ENCODE measurements at places on chromosomes 11 and 22.

DNA sequence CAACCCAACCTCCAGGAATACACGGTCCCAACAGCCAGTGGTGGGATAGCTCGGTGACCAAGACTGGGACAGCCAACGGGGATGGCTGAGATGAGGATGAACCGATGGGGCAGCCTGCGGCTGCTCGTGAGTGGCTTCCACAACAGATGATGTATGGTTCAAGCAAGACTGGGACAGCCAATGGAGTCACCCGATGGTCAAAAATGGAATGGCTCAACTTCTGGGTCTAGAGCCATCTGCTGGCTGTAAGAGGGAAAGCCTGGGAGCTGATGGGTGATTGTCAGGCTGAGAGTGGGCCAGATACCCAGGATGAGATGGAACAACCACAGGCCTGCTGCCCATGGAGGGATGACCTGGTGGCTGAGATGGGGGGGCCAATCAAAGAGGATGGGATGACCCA is 35.5 kb downstream of the SYT7 start:
- no peak for DNase-seq

DNA sequence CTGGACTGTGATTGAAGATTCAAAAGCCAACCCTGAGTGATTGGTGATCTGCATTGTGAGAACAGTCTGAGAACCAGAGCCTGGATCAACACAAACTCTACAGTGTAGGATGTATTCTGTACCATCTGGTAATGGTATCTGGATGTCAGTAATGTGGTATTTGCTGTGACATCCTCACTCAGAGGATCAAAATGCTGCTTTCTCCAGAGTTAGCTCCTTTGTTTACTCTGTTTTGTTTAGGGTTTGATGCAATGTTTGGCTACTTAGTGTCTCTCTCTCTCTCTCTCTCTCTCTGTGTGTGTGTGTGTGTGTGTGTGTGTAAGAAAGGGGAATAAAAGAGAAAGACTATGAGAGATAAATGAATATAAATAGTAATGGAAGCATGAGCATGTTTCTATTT is 24.3 kb downstream of the CASP4 start:
- no peak for DNase-seq

DNA sequence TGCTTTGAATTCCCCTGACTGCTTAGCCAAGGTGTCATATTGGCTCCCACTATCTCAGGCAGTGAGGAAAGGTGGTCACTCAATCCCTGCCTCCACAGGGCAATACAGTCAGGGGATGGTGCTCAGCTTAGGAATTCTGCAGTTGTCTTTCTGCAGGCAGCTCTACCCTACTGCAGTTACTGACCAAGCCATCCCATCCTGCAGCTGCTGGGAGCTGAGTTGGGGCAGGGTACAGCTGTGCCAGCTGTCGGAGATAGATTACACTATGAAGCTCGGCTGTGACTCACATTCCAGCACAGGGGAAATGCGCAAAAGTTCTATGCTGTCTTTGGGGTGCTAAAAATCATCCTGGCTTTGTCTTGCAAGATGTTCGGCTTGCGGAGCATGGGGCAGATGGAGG is 4.4 kb upstream of the DAGLA start:
- DNase-seq, result peak; percentile 47

GRCh38 chr11:61028135-61028729 is 56.8 kb downstream of the CD6 start:
- DNase-seq, result no peak

DNA sequence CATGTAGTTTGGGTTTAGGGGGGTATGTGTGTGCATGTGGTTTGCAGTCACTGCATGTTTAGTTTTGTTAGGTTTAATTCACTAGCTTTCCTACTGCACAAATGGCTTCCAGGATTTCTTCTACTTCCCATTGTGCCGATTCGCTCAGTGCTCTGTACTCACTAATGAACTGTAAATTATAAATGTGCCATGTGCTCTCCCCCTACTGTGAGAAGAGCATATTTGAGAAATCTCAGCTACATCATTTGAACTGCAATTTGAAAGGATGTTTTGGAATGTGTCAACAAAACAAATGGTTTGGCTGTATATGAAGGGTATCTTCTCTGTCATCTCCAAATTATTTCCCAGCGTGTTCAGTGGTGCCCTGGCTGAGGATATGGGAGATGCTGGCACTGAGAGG is 28.1 kb downstream of the CYB5R2 start:
- DNase-seq, result no peak

DNA sequence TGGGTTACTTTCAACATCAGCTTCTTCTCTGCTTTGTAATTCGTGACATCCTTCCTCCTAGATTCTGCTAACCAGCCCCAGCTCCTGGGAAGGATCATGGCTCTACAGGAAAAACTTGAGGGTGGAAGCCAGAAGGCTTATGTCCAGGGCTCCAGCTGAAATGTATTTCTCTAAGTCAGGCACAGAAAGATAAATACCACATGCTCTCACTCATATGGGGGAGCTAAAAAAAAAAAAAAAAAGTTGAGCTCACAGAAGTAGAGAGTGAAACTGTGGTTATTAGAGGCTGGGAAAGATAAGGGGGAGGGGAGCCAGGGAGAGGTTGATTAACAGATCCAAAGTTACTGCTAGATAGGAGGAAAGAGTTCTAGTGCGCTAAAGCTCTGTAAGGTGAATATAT is 74.9 kb downstream of the DSCAML1 start:
- DNase-seq, result peak; percentile 63

DNA sequence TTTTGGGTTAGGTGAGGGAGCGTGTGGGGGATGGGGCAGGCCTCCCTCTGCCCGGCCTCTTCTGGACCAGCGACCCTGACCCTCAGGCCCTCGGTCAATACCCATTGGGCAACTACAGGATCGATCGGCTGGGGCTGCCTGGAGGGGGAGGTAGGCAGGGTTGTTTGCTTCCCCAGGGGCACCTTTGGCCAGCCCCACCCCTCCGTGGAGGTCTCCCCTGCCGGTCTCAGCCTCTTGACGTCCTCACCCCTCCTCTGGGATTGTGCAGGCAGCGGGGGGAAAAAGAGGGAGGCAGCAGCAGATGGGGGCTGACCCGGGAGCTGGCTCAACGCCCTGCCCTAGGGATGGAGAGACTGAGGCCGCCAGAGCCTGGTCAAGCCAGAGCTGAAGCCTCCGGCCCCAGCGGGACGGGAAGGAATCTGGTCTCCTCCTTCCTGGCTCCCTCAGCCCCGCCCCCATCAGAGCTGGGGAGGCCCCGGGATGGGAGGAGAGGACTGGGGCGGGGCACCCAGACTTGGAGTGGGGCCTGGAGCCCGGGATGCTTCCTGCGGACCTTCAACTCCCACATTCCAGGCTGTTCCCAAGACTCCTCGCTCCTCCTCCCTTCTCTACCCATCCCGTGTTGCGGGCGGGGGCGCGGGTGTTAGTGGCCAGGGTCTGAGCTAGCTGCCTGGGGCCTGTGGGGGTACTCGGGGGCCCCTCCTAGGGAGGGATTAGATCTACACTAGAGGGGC is 14.4 kb upstream of the CDC42EP1 start:
- peak; percentile 87 for DNase-seq

DNA sequence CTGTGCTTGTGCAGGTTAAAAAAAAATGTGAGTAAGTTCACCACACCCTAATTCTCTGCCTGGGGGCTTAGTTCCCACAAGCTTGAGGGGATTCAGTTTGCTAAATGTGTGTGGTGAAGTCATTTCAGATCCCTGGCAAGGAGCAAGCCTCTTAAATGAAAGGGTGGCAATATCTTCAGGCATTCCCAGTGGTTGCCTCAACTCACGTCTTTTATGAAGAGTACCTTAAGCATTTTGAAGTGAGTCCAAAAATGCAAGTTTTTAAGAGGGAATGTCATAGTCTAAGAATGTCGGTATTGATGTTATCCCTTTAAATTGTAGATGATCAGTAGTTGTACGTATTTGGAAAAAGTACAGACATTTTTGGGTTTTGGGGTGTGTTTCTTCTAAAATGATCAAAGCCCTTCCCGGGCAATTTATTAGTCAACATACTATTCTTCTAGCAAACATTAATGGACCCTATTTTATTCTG is 4.9 kb downstream of the TCP11L1 start:
- no peak for DNase-seq

GRCh38 chr11:126925321-126926093 is 75.1 kb downstream of the KIRREL3 start:
- no peak for DNase-seq

- DNase-seq, result peak; percentile 50
Measured at GRCh38 chr11:126284829-126285228, 1.9 kb downstream of the TIRAP start.

GRCh38 chr11:134506046-134506445 is 94.0 kb upstream of the B3GAT1 start:
- no peak for DNase-seq

DNA sequence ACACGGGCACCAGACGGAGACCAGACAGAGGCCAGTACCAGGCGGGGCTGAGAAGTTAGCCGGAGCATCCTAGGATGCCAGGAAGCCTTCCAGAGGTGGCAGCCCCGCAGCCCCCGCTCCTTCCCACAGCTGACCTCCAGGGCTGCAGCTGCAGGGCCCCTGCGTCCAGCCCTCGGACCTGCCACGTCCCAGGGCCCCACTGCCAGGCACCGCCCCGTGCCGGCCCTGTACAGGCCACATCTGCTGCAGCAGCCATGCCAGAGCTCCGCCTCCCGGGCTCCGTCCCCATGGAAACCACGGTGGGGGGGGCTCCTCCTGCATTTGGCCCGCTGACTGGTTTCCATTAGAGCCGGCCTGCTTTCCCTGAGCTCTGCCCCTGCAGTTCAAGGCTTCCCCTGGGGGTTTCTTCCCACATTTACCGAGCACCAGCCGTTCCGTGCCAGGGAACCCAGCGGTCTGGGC is 62.5 kb upstream of the PPARA start:
- peak; percentile 90 for DNase-seq

DNA sequence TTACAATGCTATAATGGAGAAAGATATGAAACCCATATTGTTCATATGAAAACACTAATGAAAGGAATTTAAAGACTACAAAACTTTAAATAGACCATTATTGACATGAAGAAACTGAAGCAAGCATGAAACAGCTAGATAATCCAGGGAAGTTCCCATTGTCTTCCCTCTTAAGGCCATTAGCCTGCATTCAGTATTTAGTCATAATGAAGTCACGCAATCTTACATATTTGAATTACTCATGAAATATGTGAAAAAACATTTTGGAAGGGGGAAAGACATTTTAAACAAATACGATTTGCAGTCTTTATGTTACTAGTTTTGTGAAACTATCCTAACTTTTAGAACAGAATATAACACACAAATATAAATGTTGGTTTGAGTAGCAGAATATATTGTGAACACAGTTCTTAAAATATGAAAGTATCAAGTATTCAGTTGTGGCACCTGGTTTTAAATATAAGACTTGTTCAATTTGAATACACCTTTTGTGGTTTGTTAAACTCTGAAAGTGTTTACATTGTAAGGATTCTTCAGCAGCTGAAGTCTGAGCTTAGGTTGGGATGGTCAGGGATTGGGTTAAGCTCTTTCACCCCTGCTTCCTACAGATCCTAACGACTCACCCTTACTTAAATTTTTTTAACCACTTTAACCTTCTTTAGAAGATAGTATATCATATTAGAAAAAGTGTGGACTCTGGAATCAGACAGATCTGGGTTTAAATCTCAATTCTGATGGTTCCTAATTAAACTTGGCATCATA is 500.3 kb upstream of the TENM4 start:
- no peak for DNase-seq

- peak; percentile 33 for DNase-seq
Measured at GRCh38 chr11:2870460-2870859, 15.1 kb downstream of the CDKN1C start.

DNA sequence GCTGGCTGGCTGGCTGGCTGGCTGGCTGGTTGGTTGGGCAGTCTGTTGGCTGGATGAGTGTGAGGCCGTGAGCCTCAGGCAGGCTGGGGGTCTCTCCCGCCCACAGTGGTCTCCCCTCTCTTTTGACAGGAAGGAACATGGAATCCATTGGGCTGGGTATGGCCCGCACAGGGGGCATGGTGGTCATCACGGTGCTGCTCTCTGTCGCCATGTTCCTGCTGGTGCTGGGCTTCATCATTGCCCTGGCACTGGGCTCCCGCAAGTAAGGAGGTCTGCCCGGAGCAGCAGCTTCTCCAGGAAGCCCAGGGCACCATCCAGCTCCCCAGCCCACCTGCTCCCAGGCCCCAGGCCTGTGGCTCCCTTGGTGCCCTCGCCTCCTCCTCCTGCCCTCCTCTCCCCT is 1.9 kb downstream of the UPK2 start:
- no peak for DNase-seq

DNA sequence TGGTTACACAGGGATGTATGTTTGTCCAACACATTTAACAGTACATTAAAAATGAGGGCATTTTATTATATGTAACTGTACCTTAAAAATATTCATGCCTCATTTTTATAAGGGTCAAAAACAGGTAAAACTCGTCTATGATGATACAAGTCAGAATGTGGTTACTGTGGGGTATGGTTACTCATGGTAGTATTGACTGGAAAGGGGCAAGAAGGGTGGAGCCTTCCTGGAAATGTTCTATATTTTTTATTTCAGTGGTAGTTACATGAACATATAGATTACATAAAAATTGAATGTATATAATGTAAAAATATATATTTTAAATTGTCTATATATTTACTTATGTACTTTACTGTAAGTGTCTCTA is 99.8 kb downstream of the STIM1 start:
- no peak for DNase-seq

DNA sequence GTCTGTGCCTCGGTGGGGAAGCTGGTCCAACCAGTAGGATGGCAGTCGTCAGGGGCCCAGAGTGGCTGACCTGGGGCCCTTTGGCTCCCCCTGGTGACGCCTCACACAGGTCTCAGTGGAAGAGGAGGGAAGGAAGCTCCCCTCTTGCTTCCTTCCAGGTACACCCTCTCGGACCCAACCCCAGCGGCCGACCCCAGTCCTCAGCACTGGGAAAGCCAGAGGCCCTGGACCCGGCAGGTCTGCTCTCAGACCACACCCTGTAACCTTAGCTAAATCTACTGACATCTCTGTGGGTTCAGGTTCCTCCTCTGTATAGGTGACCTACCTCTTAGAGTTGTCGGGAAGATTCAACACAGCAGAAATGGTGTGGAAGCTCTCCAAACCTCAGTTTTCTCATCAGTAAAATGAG is 3.4 kb upstream of the SCUBE1 start:
- peak; percentile 72 for DNase-seq

GRCh38 chr11:103608566-103608965 is 427.9 kb upstream of the DDI1 start:
- DNase-seq, result no peak

GRCh38 chr11:61609000-61609979 is 28.4 kb upstream of the SYT7 start:
- peak; percentile 89 for DNase-seq

- DNase-seq, result no peak
Measured at GRCh38 chr11:47051217-47051616, 114.7 kb downstream of the CSTPP1 start.

GRCh38 chr11:102705626-102706025 is at the start of gene MMP27:
Gene MMP27, minus strand, starts transcription at chr11:102705769. Its CDS starts 55 bp downstream, at chr11:102705714.
- peak; percentile 17 for DNase-seq

DNA sequence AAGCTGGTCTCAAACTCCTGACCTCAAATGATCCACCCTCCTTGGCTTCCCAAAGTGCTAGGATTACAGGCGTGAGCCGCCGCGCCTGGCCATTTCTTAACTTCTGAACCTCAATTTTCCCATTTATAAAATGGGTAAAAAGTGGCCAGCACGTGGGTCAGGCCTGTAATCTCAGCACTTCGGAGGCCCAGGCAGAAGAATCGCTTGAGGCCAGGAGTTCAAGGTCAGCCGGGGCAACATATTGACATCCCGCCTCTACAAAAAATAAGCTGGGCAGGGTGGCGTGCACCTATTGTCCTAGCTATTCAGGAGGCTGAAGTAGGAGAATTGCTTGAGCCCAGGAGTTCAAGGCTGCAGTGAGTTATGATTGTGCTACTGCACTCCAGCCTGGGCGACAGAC is 6.5 kb upstream of the DDX6 start:
- DNase-seq, result no peak
